ENCODE measurements at places on chromosomes 5 and 9.
A peak's percentile ranks its signal among the peaks of the same experiment; 100 is the strongest.

DNA sequence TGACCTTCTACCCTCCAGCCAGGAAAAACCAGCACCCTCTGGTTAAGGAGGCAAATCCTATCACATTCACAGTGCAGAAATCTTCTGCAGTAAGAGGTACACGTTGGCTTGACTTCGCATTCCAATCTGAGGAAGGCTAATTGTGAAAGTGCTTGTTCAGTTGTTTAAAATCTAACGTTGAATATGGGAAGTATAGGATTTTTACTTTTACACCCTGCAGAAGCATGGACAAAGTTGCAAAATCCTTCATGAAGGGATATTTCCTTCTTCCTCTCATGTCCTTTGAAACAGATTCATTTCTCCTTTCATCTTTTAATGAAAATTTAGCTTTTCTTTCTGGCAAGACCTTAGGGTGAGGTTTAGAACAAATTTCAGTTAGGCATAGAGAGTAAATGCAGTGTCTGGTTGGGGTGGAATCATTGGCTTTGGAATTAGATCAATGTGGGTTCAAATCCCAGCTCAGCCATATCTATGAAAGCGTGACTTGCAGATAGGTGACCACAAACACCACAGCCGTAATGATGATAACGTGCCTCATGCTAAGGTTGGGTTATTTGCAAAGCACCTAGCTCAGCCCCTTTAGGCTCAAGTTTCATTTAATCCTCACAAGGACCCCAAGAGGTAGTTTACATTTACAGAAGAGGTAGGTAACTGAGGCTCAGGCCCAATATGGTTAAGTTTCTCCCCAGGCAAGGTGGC, 42.2 kb upstream of the C5orf58 start:
- DNase-seq, result no peak

GRCh38 chr5:10863763-10864383, 102.8 kb upstream of the DAP start:
- DNase-seq, result peak; percentile 65

GRCh38 chr5:132772291-132773070, 4.6 kb downstream of the SEPTIN8 start:
- DNase-seq, result no peak

DNA sequence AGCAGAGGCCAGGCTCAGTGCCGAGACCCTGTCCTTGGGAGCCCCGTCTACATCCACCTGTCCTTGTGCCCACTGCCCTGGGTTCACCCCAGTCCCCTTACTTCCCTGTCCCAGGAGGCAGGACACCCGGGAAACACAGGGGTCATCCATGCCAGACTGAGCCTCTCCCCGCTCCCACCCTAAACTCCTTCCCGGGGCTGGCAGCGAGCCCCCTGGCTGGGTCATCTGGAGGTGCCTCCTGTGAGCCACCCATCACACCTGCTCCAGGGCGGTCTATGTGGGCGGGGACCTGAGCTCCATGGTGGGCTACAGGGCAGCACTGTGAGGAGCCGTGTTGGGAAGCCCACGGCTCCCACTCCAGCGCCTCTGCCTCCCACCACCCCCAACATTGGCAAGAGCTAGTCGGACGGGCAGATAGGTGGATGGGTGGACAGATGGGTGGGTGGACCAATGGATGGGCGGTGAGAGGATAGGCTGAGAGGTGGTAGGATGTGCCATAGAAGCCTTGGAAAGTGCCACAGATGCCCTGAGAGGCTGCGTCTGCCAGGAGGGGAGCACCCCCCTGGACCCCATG, 42.5 kb upstream of the RXRA start:
- no peak for DNase-seq

GRCh38 chr5:32814141-32814540, 103.0 kb downstream of the NPR3 start:
- no peak for DNase-seq
